ENCODE measurements at places on chromosomes 2 and 18.

- no peak for DNase-seq
These were observed 24.4 kb downstream of the MLPH start for GRCh38 chr2:237511433-237511832.

GRCh38 chr2:162072976-162073887, 783 bp downstream of the DPP4 start:
- DNase-seq: no peak

GRCh38 chr2:61898810-61899209, 6.7 kb upstream of the COMMD1 start:
- DNase-seq: no peak

- no peak for DNase-seq
These were observed 54.1 kb downstream of the VIL1 start for GRCh38 chr2:218472988-218473387.

- DNase-seq: peak; percentile 70
These were observed 14.0 kb upstream of the COL6A3 start for GRCh38 chr2:237427769-237428506.

DNA sequence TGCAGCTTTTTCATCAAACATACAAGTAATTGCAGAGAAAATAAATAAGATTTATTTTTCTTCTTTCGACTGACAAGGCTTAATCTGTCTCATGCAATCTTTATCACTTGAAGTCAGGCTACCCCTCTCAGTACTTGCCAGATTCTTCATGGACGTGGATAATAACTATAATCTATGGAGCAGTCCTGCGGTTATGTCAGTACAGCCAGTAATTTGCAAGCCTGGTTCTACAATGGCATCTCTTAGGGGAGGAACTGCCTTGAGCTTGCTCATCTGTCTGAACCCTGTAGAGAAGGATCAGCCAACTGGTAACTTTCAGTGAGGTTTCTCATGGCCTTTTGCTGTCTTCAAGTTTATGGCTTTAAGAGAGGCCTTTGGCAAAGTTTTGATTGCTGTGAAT, 35.5 kb upstream of the LRRTM1 start:
- DNase-seq: no peak

DNA sequence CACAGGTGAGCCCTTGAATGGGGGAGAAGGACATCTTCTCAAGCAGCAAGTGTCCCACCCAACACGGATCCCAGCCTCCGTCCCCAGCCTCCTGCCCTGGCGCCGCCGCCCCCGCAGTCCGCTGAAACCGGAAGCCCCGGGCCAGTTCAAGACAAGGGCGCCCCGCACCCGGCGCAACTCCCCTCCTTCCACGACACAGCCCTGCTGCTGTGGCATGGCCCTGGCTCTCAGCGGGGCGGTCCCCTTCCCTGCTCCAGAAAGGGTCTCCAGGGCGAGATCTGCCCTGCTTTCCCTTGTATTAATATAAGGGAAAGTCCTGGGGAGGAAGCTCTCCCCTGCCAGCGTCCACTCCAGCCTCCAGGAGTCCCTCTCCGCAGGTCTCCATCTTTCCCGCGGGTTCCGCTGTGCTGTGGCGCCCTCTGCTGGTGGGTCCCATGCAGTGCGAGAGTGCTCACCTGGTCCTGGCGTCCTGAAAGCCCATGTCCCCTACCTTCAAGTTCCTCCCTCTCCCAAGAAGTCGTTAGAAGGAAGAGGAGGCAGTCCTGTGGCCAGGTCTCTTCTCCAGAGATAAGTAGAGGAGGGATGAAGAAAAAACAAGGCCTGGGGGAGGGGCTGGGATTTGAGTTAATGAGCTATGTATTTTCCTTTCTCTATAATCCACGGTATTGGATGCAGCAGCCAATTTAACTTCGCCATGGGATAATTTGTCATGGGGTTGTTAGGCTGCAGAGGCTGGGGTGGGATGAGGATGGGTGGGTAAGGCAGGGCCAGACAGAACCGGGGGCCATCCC, 176.0 kb downstream of the SMAD2 start:
- DNase-seq: peak; percentile 54

DNA sequence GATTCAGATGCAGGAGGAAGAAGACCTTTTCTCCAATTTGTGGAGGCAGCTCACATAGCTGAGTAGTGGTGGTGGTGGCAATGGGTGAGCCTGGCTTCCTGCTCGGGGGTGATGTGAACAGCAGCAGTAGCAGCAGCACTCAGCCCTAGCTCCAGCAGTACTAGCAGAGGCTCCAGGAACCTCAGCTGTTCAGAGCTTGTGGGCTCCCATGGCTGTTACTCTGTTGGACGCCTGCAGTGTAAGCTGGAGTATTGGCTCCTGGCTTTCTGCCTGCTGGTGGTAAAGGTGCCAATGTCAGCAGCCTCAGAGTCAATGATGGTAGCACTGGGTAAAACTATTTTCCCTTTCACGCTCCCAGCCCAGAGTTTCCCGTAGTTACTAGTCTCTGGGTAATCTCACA, 3.1 kb upstream of the SEH1L start:
- DNase-seq: no peak

DNA sequence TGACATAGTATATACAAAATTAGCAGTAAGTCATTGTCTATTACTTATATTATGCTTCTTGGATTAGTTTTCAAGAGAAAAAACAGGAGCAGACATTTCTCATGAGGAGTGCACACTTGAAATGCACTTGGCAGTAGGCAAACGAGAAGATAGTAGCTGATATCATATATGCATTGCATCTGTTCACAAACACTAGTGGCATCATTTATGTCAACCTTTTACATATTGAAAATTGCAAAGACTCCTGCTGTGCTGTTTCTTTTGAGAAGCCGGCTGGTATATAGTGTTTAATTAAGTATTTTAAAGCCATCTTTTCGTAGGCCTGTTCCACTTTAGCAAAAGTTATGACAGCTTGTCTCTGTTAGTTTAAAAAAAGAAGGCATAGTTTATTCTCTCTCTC, 58.4 kb upstream of the SLC8A1 start:
- no peak for DNase-seq

GRCh38 chr2:84297155-84297554, 161.9 kb downstream of the SUCLG1 start:
- DNase-seq: no peak

DNA sequence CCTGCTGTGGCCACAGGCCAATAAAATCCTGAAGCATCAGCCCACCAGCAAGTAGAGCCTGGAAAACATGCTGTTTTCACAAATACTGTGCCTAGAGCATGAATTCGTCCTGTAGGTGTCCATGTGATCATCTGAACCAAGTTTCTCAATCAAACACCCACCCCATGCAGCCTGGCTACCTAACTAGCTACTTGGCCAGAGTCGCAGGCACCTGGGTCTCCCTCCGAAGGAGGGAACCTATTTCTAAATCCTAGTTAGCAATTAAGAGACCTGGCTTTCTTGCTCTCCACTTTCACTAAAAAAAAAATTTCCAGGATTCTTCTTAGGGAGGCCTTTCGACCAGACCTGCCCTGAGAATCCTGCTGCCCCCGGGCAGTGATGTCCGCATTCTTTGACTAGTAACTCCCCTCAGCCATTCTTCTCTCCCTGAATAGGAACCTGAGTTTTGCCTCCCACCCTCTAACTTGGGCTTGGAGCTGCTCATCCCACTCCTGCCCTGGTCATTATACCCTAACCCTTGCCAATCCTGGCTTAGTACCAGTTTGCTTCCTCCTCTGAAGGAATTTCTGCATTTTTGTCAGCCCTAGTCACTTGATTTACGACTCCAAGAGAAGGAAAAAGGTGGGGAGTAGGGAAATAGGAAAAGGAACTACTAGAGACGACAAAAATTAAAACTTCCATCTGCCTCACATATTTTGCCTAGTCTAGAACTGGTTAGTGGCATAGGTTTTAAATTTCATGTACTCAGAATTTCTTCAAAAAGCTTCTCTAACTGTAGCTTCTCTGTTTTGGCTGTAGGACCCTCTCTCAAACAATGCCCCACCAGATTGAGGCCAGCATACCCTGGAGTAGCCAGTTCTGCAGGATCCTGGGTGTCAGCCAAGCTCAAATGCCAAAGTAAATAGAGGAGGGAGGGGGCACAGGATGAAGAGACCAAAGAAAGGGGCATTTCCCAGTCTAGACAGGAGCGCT, 25.4 kb upstream of the TANK start:
- DNase-seq: no peak

DNA sequence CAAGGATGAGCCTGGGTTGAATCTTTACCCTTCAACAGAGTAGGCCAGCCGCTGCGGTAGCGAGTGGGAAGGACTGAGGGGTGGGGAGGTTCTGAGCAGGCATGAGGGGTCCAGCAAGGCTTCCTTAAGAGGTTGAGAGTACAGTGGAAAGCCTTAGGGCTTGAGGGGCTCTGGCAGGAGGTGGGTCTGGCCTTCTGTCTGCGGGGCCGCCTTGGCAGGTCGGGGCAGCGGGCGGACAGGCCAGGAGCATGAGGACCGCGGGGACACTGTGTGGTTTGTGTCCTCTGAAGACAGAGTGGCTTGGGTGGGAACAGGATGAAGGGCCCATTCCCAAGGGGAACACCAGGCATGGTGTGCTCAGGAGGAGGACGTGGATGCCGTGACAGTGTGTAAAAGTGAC, 250.3 kb downstream of the AGAP1 start:
- DNase-seq: no peak

- no peak for DNase-seq
These were observed 452.1 kb upstream of the ST6GAL2 start for GRCh38 chr2:107338059-107338458.

DNA sequence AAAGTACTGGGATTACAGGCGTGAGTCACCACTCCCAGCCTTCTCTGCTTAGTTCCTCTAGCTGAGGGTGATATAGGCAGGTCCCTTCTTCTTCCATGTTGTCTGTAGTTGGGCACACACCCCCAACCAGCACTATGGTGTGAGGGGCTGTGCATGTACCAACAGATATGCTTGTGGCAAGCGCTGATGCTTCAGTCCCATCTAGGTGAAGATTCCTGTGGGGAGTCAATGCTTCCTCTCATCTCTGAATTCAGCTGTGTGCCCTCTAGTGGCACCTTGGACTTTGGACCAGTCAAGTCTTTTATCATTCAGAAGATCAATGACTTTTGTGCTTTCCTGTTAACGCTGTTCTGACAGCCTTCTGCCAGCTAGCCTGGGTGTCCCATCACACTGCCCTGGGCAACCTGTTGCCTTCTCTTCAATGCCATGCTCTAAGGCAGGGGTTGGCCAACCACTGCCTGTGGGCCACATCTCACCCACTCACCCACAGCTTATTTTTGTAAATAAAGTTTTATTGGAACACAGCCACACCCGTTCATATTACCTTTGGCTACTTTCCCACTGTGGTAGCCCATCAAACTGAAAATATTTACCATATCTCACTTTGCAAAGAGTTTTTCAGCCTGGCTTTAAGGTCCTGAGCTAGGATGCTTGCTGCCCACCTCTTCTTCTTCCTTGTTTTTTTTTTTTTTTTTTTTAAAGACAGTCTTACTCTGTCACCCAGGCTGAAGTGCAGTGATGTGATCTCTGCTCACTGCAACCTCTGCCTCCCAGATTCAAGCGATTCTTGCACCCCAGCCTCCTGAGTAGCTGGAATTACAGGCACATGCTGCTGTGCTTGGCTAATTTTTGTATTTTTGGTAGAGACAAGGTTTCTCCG, 51.0 kb downstream of the NPAS2 start:
- no peak for DNase-seq

DNA sequence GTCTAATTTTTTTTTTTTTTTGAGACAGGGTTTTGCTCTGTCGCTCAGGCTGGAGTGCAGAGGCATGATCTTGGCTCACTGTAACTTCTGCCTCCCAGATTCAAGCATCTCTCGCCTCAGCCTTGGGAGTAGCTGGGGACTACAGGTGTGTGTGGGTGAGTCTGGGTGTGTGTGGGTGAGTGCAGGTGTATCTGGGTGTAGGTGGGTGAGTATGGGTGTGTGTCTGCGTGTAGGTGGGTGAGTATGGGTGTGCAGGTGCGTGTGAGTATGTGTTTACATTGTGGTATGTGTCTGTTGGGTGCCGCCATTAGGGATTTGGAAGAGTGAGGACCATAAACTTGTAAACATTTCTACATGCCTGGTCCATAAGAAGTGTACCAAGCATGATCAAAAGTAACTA, 1.5 kb upstream of the RAB6C start:
- DNase-seq: no peak

DNA sequence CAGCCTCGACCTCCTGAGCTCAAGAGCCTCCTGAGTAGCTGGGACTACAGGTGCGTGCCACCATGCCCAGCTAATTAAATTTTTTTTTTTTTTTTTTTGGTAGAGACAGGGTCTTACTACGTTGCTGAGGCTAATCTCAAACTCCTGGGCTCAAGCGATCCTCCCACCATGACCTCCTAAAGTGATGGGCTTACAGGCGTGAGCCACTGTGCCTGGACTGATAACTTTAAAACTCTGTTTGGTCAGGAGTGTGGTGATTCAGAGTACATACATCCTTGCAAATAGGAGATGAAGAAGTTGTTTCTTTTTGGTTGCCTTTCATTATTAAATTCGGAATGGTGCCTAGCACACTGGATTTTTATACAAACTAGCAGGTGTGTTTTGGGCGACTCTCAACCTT, 73.0 kb downstream of the LTBP1 start:
- DNase-seq: no peak

DNA sequence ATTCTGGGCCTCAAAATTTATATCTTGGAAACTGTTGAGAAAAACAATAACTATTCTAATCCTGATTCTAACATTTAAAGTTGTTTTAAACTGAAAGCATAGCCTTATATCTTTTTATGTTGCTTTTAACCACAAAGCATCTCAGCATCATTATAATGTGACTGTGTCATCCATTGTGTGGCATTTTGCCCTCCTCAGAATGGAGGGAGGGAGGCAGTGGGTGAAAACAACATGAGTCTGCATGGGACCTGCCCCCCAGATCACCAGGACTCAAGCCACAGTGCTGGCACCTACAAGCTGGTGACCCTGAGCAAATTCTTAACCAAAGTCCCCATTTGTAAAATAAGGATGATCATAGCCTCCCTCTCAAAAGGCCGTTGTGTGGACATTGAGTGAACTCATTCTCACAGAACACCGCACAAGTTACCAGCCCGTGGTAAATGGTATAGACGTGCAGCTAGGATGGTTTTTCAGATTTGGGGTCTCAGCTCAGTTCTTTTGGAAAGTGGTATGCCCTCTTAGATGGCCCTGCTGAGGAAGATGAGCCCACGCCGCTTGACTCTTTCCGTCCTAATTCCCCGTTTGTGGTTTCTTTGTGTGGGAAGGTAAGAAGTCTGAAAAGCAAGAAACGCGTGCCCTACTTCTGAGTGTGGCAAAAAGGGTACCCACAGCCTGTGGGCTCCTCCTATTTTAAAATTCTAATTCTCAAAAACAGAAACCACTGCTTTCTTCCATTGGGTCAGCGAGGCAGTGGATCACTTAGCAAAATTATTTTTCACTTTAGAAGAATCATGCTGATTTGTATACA, 305.0 kb upstream of the ID2 start:
- no peak for DNase-seq

DNA sequence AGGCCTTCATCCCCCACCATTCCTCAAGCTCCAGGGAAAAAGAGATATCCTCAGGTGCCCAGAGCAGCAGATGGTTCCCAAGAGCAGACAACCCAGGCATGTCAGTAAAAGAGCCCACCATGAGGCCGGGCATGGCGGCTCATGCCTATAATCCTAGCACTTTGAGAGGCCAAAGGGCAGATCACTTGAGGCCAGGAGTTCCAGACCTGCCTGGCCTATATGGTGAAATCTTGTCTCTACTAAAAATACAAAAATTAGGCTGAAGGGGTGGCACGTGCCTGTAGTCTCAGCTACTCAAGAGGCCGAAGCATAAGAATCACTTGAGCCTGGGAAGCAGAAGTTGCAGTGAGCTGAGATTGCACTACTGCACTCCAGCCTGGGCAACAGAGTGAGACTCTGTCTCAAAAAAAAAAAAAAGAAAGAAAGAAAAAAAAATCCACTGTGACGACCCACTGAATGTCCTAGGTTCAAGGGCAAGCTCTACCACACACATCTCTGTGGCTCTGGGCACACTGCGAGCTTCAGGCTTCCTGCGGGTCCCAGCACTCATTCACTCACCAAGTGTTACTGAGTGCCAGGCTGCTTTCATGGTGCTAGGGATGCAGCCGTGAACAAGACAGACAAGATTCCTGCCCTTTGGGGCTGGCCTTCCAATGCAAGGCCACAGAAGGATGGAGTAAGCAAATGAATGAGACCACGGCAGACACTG, 6.5 kb upstream of the DUSP2 start:
- DNase-seq: no peak
